Activated CD4-positive, CD25-positive, alpha-beta regulatory T cell (primary cell): ENCODE measurements at places on chromosomes 12 and 14.

DNA sequence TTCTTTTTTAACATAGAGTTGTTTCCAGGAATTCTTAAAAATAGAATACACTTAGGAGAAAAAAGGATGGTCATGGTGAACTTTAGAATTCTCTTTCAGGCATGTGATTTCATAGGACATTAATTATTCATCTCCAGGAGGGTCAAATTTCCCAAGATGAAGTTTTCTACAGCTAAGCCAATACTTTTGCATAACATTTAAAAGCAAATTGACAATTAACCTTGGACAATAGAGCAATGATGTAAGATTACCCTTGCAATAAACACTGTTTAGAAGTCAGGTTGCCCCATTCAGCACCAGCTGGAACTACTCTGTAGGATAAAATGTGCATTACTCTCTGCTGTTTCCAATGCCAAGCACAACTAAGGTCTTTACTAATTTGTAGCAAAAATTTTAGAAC lies 49.5 kb downstream of the SIX1 start:
- DNase-seq = no peak

DNA sequence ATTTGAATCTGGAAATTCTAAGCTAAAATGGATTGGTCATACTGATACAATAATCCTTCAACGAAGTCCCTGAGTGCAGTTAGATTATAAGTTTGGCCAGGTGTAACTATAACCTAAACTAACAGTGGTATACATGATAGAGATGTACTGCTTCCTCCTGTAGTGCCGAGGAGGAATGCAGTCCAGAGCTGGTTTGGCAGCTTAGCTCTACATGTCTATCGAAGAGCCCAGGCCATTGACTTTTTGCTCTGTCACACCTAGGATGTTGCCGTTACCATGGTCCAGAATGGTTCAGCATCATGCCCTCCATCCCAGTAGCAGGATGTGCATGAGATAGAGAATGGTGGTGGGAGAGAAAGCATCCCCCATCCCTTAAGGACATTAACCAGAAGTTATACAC lies 318.1 kb downstream of the ZFP36L1 start:
- no peak for DNase-seq

GRCh38 chr12:88923631-88924030 lies 343.4 kb upstream of the KITLG start:
- DNase-seq = no peak

- no peak for DNase-seq
Measured at GRCh38 chr14:59849411-59850130, 21.0 kb downstream of the RTN1 start.

GRCh38 chr14:43249116-43249515 lies 1258.0 kb downstream of the FSCB start:
- no peak for DNase-seq

- no peak for DNase-seq
Measured at GRCh38 chr14:59541731-59542130, 34.9 kb downstream of the CCDC175 start.

DNA sequence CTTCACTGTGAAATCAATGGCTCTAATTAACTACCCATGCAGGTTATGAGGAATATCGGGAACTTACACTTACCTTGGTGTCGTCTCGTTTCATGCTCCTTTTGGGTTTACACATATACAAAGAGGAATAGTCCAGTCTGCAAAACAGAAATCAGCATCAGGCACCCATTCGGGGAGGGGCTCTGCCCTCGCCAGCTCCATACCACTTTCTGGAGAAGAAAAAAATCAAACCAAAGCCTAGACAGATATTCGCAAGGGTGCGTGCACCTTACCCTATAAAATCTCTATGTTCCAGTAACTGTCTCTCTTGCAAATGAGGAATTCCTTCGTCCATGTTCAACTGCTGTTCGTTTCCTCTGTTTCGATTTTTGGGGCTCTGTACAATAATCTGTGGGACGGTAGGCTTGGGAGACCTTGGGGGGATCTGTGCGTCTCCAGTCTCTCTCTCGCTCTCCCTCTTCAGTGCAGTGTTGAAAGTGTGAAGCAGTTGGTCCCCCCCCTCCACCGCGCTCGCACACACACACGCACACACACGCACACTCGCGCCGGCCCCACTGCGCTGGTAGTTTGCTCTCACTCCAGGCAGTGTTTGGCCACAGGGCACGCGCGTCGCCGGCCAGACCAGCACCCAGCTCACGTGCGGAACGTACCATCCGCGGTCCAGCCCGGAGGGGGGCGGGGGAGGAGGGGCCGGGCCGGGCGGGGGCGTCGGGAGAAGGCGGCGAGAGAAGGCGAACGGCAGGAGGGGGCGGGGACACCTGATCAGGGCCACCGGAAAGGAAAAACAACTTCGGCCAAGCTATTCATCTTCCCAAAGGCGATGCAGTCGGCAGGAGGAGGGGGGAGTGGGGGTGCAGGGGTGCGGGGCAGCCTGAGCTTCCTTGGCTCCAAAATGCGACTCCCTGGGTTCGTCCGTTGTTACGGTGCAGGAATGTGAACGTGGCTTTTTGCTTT lies at the start of gene BHLHE41:
TSS of gene BHLHE41 (minus strand) at position 592 of the 954 bp plus-strand sequence. CDS start at position 334, 258 bp downstream.
- DNase-seq = no peak

DNA sequence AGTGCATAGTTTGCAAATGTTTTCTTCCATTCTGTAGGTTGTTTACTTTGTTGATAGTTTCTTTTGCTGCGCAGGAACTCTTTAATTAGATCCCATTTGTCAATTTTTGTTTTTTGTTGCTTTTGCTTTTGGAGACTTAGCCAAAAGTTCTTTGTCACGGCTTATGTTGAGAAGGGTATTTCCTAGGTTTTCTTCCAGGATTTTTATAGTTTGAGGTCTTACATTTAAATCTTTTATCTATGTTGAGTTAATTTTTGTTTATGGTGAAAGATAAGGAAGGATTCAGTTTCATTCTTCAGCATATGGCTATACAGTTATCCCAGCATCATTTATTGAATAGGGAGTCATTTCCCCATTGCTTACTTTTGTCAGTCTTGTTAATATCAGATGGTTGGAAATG lies 51.9 kb downstream of the SYNE2 start:
- no peak for DNase-seq
